Stimulated activated CD8-positive, alpha-beta memory T cell treated with anti-CD3 and anti-CD28 coated beads, Interleukin-12 subunit alpha, Interleukin-12 subunit beta, amount 100 ng/mL, for 4 hours (primary cell): ENCODE measurements at places on chromosomes 4 and X.

DNA sequence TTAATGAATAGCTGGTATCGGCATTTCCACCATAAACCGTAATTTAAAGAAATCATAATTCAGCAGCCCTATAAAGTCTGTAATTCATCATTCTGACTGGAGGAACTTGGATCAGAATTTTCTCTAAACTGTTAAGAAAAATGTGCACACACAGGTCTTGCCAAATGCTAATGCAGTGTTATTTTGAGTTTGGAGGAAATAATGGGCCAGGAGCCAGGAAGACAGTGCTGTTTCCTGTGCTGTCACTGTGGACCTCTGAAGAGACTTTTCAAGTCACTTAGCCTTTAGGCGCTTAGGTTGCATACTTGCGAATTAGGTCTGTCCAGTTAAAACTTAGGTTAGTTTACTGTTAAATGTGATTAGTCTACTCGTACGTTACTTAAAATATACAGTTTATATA is 137.5 kb upstream of the ANXA3 start:
- no peak for DNase-seq

- no peak for DNase-seq
These were observed 145.7 kb upstream of the TBC1D9 start for GRCh38 chr4:140901736-140902336.

GRCh38 chr4:141464366-141464765 is 172.0 kb upstream of the IL15 start:
- DNase-seq = no peak

DNA sequence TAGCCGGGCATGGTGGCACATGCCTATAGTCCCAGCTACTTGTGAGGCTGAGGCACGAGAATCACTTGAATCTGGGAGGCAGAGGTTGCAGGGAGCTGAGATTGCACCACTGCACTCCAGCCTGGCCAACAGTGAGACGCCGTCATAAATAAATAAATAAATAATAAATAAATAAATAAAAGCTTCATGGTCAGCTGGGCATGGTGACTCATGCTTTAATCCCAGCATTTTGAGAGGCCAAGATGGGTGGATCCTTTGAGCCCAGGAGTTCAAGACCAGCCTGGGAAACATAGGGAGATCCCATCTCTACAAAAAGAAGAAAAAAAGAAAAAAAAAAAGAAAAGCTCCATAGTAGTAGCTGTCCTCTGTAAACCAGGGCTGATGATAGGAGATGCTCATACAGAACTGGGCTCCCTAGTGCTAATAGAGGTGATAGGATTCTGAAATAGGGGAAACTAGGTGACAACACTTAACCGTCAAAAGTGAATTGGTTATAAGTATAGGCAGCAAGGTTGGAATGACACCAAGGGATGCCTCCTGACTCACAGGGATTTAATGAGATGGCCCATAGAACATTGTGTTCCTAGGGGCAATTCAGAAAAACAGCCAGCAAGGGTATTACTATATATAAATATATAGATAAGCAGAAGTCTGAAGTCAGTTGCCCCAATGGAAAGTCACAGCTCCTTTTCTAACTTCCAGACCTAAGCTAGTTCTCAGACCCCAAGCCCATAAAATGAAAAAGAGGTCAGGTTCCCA is 41.8 kb upstream of the ARHGEF6 start:
- DNase-seq = no peak
